GM19239 (cell line): ENCODE measurements at places on chromosomes 6 and 20.

GRCh38 chr6:18213439-18213838, 50.9 kb downstream of the DEK start:
- DNase-seq = no peak

- no peak for DNase-seq
These were observed 47.7 kb downstream of the PYGB start for GRCh38 chr20:25295386-25296093.

DNA sequence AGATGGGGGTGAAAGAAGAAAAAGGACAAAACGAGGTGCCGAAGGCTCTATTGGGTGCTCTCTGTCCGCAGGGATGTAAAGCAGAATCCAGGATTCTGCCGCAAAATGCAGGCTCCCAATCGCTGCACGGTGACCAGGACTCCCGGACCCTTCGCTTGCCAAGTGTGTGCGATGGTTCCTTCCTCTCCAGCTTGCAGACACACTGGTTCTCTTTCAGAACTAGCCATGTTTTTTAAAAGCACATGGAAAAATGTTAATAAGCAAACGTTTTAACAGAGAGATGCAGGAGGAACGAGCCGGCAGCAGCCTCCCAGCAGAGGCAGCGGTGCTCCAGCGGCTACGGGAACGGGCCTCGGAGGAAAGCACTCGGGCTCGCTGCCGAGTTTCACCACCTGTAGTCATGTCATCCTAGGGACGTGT, 59.6 kb downstream of the ZNF831 start:
- no peak for DNase-seq

DNA sequence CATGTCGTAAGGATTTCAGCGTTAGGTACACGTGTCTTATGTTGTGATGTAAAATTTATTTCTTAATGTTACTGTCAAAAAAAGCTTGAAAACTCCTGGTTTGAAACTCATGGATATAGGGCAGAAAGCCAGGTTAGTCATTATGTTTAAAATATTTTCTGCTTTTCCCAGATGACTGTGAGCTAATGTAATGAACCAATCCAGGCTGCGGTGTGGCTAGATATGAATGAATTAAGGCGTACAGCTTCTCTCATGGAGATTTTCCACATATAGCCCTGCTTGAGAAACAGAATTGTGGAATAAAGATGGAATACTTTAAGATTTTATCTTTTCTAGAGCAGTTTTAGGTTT, 80.3 kb upstream of the STMND1 start:
- no peak for DNase-seq

GRCh38 chr6:10276106-10276505, 138.8 kb downstream of the TFAP2A start:
- DNase-seq = no peak

DNA sequence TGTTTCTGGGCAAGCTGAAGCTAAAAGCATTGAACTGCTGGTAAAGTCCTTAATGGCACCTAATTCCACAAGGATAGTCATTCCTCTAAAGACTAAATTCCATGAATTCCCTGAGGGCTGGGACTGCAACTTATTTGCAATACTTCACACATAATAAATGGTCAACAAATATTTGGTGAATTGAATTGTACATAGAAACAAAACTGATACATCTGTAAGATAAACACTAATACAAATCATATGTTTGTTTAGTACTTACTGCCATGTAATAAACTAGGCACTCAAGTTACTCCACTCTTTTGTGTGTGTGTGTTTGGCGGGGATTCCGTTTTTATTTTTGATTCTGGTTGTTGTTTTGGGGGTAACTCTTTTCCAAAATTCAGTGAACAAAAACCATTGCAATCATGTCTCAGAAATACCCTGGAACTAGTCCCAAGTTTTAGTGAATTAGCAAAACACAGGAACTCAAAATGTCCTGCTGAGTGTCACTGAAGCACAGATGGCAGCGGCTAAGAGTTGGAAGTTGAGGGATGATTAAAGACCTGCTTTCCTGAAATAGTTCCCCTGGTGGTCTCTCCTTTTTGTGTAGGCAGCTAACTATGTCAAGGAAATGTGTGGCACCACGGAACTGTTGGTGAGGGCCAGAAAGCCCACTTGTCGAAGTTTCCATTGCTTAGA, 74.8 kb upstream of the SNRPB2 start:
- no peak for DNase-seq

GRCh38 chr6:7559651-7560385, 18.3 kb downstream of the DSP start:
- no peak for DNase-seq

DNA sequence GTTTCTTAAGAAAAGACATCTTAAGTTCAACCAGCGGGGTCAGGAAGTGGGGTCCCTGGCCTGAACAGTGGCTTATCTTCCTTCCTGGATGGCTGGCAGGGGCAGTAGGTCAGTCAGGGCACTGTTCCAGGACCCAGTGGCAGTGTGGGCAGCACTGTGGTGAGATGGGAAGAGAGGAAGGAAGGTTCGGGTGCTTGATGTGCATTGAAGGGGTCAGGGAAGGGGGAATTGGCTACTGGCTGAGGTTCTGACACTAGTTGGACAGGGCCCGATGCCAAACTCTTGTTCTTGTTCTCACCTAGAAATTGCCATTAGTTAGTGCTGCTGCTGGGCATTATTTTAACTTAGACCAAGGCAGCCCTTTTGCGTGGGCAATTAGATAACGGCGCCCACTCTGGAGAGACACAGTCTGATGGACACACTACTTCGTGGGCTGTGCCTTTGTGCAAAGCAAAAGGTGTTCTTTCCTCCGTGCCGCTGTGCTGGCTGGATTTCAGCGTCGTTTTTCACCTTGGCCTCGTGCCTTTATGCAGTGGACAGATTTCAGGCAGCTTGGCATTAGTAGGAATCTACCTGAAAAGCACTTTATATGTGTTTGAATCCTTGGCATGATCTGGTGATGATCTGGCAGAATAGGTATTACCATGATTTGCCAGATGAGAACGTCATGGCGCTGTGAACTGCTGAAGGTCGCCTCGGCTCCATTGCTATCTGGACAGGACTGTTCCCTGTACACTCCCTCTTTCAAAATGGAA, 30.3 kb downstream of the UTRN start:
- DNase-seq = no peak

DNA sequence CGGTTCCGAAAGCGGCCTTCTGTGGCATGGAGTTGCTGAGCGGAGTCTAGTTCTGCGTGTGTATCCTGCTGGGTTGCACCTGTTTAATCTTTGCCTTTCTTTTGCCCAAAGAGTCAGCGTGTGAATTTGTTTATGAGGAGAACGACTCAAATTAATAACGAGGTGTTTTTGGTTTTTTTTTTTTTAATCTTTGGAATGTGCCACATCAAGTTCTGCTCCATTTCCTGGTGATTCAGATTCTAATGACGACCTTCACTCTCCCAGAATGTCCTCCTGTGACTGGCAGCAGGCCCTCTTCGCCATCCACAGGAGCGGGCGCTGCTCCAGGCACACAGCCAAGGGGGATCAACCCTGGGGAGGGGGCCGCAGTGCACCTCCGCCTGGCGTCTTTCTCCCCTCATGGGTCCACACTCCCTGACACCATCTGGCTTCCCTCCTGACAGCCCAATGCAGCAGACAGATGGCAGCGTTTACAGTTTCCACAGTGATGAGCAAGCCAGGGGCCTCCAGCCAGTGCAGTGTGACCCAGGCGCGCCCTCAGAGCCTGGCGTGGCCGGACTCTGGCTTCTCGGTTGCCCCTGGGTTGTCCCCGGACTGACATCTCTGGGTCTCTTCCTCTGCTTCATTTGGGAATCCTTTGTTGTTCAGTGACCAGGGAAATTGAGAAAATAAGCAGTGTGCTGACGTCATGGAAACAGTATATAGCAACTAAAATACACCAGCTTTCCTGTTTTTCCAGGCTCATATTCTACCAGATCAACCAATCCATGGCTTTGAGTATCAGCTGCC, 27.5 kb upstream of the AFDN start:
- DNase-seq = no peak

DNA sequence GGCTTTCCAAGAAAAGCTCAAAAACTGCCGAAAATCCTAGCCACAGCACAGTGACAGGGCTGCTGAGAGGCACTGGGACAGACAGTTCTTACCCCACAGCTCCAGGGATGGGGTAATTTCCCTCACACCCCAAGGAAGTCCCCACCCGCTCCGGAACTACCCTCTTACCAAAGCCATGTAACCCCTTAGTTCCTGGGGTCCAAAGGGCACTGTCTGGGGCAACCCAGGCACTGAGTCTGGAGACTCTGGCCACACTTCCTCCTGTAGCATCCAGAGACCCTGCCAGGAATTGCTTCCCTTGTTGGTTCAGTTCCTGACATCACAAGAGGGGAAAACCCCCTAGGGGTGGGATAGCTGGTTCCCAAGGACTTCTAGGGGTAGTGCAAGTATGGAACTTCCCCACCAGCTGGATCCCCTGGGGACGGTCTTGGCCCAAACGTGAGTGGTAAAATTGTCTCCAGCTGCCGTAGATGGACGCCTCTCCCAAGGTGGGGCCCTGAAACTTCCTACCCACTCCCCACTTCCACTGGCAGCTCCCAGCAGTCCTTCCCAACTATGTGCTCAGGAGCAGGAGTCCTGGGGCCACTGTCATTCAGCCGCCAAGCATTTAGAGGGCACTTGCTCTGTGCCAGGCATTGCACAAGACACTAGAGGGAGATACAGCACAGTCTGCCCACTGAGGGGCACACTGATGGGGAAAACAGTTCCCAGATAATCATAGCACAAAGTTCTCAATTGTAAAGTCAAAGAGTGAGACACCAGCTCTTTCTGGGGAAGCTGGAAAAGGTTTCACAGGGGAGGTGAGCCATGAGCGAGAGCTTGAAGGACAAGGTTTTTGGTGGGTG, 17.2 kb upstream of the HCK start:
- no peak for DNase-seq

DNA sequence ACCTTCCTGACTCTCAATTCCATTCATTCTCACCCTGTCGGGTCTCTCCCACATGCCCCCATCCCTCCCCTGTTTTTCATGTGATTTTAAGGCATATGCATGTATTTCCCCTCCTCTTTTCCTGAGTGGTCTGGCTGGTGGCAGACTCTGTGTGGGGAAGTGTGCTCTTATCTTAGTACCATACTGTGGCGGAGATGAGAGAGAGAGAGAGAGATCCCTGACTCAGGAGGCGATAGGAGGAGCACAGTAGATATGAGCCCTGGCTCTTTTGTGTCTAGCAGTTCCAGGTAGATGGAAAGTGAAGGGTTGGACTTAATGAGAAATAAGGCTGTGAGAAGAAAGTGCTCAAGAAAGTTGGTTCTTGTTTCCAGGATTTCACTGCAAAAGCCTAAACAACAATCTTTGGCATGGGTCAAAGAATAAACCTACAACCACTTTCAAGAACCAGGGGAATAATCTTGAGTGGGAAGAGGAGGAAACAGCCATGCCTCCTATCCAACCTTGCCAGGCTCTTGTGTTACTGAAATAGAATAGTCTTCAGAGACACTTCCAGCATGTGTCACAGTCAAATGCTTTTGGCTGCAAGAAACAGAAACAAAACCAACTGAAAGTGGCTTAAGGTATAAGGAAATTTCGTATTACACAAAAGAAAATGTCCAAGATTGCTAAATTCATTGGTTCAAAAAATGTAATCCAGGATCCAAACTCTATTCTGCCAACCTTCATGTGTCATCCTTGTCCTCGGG, 123.8 kb upstream of the MYLIP start:
- DNase-seq = no peak

DNA sequence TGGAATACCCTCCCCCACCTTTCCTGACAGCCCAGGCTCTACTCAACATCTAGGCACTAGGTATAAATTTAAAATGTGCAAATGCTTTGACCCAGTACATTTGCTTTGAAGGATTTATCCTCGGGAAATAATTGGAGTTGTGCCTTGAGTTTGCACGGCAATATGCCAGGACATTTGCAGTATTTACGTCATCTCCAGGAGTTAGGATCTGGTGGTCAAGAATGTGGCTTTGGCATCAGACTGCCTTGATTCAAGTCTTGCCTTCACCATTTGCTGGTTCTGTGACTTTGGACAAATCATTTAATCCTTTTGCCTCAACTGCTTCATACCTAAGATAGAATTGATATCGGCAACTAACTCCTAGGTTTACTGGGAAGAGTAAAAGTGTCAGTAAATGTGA, 169.6 kb downstream of the PLCB1 start:
- DNase-seq = no peak

GRCh38 chr6:105952772-105953690, 133.1 kb upstream of the PRDM1 start:
- no peak for DNase-seq

- no peak for DNase-seq
These were observed 32.4 kb downstream of the WRNIP1 start for GRCh38 chr6:2797564-2798031.

DNA sequence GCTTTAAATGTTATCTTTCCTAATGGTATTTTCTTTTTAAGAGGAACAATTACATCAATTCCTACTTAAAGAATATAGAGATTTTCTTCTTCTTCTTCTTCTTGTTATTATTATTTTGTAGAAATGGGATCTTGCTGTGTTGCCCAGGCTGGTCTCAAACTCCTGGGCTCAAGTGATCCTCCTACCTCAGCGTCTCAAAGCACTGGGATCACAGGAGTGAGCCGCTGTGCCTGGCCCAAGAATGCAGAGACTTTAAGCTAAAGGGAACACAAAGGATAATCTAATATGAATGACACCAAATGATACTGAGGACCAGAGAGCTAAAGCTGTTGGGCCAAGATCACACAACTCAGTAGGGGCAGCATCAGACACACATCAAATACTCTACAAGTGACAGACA, 87.4 kb upstream of the FOXQ1 start:
- no peak for DNase-seq

GRCh38 chr20:61594198-61594597, 342.1 kb downstream of the CDH4 start:
- no peak for DNase-seq

DNA sequence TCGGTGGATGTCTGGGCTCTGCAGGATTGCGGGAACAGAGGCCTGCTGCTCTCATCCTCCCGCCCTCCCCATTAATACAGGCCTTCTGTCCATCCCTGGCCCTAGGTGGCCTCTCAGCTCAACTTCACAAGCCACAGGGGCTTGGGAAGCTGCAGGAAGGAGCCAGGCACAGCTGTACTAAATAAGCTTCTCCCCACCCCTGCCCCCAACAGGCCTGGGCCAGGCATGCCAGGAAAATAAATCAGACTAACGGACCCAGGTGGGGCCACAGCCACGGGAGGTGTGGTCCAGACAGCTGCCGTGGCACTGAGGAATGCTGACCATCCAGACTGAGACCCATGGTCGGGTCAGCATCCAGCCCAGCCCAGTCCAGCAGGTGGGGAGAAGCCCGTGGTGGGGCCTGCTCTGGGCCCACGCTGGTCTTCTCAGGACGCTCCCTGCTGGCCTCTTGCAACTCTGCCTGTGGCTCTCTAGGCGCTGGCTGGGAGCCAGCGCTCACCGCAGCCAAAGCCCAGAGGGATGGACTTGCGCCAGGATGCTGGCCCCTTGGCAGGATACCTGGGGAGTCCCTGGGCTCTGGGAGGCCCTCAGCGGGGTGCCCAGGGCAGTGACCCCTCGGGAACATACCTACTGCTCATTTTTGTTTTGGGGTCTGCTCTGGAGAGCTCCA, 8.6 kb upstream of the YTHDF1 start:
- no peak for DNase-seq

DNA sequence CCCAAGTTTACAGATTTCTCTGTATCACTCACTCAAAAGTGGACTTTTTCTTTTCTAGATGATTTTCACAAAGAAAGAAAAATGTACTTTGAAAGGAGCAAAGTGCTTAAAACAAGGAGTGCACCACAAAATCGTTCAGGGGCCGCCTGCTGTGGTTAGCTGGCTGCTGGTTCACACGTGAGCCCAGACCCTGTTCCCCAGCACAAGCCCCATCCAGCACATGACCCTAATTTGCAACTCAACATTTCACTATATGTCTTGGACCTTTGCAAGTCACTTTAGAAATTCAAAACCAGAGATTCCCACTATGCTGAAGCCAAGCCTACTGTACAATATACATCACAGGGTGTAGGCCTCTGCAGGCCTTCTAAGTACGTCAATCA, 95.5 kb upstream of the NHSL1 start:
- no peak for DNase-seq

GRCh38 chr20:39103732-39104131, 141.6 kb downstream of the DHX35 start:
- DNase-seq = no peak
